T-helper 2 cell (primary cell): ENCODE measurements at places on chromosomes 4 and X.

- no peak for DNase-seq
These were observed 814 bp upstream of the RBM47 start for GRCh38 chr4:40630335-40631021.

- DNase-seq, result no peak
These were observed 27.8 kb upstream of the TMEM164 start for GRCh38 chrX:109974906-109975655.

DNA sequence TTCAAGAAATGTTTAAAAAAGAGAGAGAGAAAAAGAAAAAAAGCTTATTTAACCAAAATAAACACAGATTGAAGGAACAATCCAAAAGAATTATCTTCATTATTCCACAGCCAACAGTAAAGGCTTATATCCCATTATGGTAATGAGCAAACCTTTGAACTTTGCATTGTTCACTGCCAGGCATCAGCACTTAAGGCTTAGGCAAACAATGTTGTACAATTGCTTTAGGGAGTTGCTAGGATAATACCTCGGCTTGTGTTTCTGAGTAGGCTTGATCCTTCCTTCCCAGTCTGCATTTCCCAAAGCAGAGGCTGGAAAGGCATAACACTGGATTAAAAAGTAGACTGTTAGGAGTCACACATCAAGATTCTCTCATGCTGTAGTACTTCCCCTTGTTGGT is 352.7 kb upstream of the IGFBP7 start:
- no peak for DNase-seq

DNA sequence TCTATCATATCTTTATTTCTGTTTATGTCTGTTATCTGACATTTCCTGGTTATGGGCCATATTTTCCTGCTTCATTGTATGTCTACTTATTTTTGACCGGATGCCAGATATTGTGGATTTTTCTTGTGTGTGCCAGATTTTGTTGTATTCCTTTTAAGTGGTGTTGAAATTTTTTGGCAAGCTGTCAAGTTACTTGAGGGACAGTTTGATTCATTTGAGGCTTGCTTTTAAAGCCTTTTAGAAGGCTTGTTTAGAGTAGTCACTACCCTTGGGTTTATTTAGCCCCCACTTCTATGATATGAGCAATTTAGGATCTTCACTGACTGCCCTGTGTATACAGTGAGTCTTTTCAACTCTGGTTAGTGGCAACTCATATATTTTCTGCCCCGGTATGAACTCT is 29.2 kb upstream of the NPY2R start:
- no peak for DNase-seq

GRCh38 chrX:153968754-153969124 is 2.9 kb downstream of the HCFC1 start:
- no peak for DNase-seq
